ENCODE measurements at places on chromosomes 7 and 10.

DNA sequence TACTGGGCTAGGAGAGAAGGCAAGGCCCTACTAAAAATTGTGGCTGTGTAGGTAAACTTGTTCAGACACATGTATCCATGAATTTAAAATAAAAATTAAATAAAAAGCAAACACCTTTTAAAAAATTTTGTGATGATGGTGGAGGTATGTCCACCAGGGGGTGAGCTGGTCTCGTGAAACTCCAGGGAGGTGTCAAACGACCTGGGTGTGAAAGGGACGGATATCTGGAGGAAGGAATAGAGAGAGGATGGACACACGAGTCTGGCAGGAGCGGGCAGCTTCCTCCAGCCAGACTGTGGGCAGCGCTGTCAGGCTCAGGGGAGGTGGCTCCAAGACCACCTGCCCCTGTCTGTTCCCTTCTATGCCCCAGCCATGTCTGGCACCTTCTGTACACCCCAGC is 34.8 kb upstream of the DMBT1 start:
- DNase-seq = no peak

- peak; percentile 6 for DNase-seq
Observed at GRCh38 chr10:124150189-124150806, 56.9 kb upstream of the CHST15 start.

- DNase-seq = no peak
Observed at GRCh38 chr7:122155566-122155965, 11.5 kb upstream of the AASS start.

GRCh38 chr10:15461353-15462108 is 90.4 kb upstream of the FAM171A1 start:
- DNase-seq = no peak
